ENCODE measurements at places on chromosomes 12 and 14. TPM values are rescaled to one million over a fixed set of nuclear protein-coding genes. Genes with fewer than 3 reads are reported as not detected.
A peak's percentile ranks its signal among the peaks of the same experiment; 100 is the strongest.

ZFHX2 gene
- 1.8 TPM for total RNA-seq

- peak overlapping the region; percentile 21 for H3K27ac ChIP-seq
- H3K27me3 ChIP-seq = no peaks in the 10 kb centered on the region
- peak; percentile 53 for DNase-seq
- H3K36me3 ChIP-seq = no peaks in the 10 kb centered on the region
These were observed 343.0 kb downstream of the BMP4 start for GRCh38 chr14:53613404-53614253.

DNA sequence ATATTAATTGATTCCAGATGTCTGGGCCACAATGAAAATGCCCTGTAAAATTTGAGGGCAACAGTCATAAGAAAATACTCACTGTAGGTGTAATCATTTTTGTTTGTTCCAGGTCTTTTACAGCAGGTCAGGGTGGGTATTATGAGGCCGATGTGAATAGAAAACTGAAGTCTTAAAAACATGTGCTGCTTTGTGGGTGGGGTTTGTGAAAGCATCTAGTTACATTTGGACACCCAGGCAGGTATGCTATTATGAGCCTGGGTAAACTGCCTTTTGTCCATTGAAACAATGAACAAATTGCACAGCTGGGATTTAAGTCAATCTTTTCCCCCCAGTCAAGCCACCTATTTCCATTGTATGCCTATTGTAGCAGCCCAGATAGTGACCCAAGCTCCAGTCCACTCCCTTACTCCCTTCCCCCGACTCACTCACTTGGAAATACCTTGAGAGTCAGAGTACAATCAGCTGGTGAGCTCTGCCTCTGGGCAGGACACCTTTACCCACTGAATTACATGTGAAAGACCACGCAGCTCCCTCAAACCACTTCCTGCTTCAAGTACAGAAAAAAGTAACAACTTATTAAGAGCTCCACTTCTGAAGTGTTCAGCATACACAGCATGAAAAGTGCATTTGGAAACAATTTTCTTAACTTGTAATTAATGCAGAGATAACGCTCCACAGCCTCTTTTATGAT lies 1.8 kb downstream of the IGF1 start:
- H3K4me3 ChIP-seq = no peak overlapping the region
- H3K4me1 ChIP-seq = peaks cover 9% of the 10 kb centered on the region
- no peaks in the 10 kb centered on the region for H3K27me3 ChIP-seq

DNA sequence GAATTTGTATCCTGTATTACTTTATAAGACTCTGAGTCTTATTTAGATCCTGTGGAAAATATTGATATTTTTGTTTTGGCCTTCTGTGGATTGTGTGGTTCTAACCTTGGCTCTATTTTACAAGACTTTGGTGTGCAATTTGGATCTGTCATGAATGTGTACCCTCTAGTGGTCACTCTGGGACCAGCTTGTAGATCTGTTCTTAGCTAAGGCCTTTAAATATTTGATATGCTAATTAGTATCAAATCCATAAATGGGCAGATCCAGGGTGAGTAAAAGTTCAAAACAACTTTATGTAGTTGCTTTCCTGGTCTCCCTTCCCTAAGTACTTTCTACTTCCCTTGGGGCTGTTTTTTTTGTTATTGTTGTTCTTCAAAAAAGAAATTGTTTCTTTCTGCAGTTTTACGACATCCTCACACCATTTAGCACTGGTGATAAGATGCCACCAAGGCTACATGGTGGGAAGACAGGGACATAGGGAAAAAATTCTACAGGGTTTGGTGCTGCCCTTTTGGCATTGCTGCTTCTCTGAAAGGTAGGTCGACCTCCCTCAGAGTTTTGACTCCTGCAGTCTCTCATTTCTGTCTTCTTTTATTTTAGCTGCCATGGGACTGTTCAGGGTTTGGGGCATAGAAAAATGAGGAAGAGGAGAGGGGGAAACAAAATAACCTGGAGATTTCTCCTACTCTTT lies 238.5 kb downstream of the GPHN start:
- no peaks in the 10 kb centered on the region for H3K36me3 ChIP-seq
- peak; percentile 54 for DNase-seq
- H3K4me1 ChIP-seq = no peaks in the 10 kb centered on the region

DNA sequence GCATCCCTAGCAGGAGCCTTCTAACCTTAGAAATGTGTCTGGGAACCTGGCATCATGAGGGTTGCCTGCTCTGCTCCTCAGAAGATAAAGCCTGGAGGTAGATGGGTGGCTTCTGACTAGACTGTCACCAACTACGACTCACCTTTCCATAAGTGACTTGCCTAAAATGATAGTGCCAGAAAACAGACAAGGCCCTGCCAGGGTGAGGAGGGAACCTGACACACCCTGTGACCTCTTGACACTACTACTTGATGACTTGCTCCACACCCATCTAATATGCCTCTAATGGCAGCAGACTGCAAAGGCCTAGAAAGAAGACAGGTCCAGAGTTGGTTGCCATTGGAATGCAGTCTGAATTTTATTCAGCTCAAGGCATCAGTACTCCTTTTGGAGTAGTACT lies 9.4 kb downstream of the RNF41 start:
- no peaks in the 10 kb centered on the region for H3K27me3 ChIP-seq
- H3K36me3 ChIP-seq = peaks cover 90% of the 10 kb centered on the region
- DNase-seq = no peak
- no peak overlapping the region for H3K4me3 ChIP-seq
- H3K4me1 ChIP-seq = peaks cover 11% of the 10 kb centered on the region
- no peak overlapping the region for H3K27ac ChIP-seq

GRCh38 chr14:77338302-77338701 lies 17.5 kb downstream of the GSTZ1 start:
- no peak overlapping the region for H3K27ac ChIP-seq
- no peaks in the 10 kb centered on the region for H3K27me3 ChIP-seq
- no peak overlapping the region for H3K4me3 ChIP-seq
- peaks cover 22% of the 10 kb centered on the region for H3K36me3 ChIP-seq
- DNase-seq = no peak

SIX1 gene
- total RNA-seq = 0.33 TPM

DNA sequence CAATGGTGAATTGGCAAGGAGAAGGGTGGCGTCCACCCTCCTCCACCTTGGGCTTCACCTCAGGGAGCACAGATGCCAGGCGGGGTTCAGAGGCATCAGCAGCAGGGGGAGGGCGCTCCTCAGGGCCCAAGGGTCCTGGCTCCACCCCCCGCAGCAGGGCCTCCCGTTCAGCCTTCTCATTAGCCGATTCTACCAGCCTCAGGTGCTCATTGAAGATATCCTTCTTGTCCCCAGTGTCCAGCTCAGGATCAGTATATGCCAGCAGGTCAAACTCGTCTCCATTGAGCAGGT lies 19.3 kb upstream of the PRKAG1 start:
- H3K4me3 ChIP-seq = no peak overlapping the region
- H3K4me1 ChIP-seq = no peaks in the 10 kb centered on the region
- no peaks in the 10 kb centered on the region for H3K27me3 ChIP-seq
- no peak for DNase-seq
- no peak overlapping the region for H3K27ac ChIP-seq

GRCh38 chr12:16435875-16436554 lies 88.6 kb downstream of the MGST1 start:
- H3K4me3 ChIP-seq = no peak overlapping the region
- H3K36me3 ChIP-seq = no peaks in the 10 kb centered on the region
- no peak for DNase-seq
- H3K27ac ChIP-seq = no peak overlapping the region
- no peaks in the 10 kb centered on the region for H3K27me3 ChIP-seq

- H3K36me3 ChIP-seq = no peaks in the 10 kb centered on the region
- H3K4me3 ChIP-seq = no peak overlapping the region
- DNase-seq = peak; percentile 47
These were observed 278.5 kb upstream of the PLEKHG7 start for GRCh38 chr12:92424338-92424737.

RTL1 gene
- total RNA-seq = not detected

TARBP2 gene
- total RNA-seq = 27.8 TPM

- no peak overlapping the region for H3K27ac ChIP-seq
- H3K27me3 ChIP-seq = no peaks in the 10 kb centered on the region
- H3K4me1 ChIP-seq = peaks cover 4% of the 10 kb centered on the region
- no peaks in the 10 kb centered on the region for H3K36me3 ChIP-seq
These were observed 58.6 kb upstream of the MANSC4 start for GRCh38 chr12:27838543-27839185.
